ENCODE measurements at places on chromosomes 5 and 9.

GRCh38 chr5:15425766-15426165, 74.2 kb upstream of the FBXL7 start:
- no peak for DNase-seq

DNA sequence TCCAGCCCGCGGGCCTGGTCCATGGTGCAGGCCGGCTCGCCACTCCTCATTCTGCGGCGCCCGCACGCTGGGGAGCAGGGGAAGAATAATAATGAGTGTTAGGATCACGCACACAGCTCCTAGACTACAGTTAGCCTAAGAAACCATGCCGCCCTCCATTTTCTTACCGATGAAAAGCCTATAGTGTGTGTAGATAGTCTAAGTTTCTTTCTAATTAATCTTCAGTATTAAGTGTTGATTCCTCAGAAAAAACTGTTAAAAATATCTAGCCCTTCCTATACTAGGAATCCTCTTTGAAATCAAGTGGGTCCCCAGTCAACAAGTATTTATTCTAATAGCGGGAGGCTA, 9.3 kb downstream of the ZBED3 start:
- no peak for DNase-seq

- no peak for DNase-seq
Observed at GRCh38 chr5:54985301-54986268, at the start of gene ESM1. TSS of gene ESM1 (minus strand) at chr5:54985593. CDS start at chr5:54985517, 76 bp downstream.

DNA sequence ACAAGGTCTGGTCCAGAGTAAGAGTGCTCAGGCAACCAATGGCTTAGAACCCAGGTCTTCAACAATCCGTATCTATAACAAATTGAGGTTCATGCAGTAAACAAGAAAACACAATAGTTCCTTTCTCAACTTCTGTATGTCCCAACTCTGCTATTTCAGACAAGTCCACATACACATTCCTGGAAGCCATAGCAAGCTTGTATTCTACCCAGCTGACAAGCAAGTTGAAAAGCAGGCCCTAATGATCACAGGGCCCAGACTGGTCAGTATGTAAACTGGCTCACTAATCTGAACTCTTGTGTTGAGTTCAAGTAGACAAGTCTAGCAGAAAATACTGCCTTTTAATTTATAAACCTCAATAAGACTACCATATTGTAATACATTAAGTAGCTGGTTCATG, 26.9 kb downstream of the FNIP1 start:
- DNase-seq: no peak

- DNase-seq: no peak
Observed at GRCh38 chr5:75756981-75757380, 39.7 kb upstream of the POC5 start.

DNA sequence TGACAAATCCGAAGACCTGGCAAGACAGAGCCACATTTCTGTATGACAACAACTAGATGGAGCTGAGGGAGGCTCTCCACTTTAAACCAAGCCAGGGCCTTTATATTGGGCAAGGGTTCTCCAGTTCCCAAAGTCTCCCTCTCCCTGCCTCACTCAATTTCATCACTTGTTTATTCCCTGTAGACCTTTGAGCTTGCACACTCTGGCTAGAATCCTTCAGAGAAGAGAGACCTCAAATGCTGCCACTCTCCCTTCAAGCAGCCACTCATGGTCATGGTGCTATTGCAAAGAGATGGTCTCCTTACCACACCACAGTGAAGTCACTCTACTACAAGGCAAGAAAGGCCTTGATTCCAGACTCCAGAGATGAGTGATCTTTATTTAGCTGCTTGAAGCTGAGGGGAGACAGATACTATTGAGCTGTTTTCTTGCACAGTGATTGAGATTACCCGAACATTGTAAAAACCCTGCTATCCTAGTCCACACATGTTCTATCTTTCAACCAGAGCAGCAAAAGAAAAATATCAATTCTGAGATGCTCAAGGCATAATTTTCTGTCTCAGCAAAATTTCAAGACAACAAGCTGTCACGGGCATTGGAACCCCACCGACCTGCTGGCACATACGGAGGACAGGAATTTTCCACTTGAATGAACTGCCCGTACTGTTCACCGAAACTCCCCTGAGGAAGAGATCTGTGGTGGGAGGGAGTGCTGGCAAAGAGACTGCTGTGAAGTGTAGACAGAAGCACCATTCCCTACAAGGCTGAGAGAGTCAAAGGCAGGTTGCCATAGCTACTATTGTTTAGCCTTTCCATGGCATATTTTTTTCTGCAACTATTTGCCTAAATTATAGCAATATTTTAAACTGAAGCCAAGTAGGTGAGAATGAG, 81.1 kb downstream of the CDO1 start:
- DNase-seq: no peak

- DNase-seq: no peak
Observed at GRCh38 chr5:55570570-55570969, 35.8 kb upstream of the PLPP1 start.

DNA sequence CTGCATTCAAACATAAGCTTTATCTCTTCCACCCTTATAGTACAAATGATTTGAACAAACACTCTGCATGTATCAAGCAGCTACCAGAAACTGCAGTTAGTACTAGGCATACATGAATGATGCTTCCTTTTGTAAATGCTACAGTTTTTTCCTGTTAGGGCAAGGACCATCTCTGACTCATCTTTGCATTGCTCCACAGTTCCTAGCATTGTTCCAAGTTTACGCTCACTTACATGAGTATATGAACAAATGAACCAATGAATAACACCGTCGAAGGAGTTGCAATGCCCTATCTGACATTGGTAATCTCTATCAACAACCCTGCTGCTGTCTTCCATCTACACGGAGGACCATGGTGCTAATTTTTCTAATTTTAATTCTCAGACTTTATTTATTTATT, 2.1 kb upstream of the ALDH7A1 start:
- DNase-seq: no peak

DNA sequence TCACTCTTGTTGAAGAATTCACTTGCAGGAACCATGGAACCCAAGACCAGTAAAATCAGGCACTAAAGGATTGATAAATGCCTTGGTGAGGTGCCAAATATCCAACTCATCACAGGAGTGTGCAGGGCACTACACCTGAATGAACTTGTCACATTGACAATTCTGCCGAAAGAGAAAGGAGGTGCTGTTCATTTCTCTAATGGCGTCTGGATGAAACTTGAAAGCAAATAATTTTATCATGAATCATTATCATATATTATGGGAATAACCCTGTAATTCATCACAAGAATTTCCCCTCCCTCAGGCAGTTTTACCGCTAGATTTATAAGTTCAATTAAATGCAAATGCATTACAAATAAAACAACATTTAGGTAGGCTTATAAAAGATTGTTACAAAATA, 360.0 kb downstream of the GLIS3 start:
- DNase-seq: no peak

DNA sequence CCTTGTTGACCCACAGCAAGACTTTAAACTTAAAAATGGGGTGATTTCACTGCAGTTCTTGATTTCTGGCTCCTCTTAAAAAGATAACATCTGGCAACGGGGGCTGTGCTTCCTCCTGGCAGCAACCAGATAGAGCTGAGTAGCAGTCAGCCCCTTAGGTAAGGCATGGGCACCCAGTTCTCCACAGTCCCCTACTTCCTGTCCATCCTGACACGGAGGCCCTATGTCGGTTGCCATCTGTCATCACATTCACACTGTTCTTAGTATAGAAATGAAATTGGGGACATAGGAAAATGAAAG, 11.7 kb downstream of the CD74 start:
- no peak for DNase-seq

DNA sequence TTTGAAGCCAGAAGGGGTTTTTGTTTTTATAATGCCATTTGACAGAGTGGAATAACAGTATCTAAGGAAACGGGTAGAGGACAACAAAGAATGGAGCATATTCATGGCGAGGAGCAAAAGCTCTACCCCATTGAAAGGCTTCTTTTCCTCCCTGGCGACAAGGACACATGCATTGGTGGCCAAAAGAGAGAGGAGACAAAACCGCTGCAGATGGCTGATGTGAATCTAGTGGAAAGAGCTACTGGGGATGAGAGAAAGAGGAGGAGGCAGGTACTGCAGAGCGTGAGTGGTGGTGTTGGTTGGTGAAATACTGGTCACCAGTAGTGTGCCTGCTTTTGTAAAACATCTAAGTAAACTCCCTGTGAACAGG, 491 bp downstream of the APC start:
- no peak for DNase-seq

- DNase-seq: no peak
Observed at GRCh38 chr9:104258296-104259011, 164.3 kb downstream of the SMC2 start.

- DNase-seq: no peak
Observed at GRCh38 chr9:93653760-93654159, 77.4 kb downstream of the PHF2 start.

GRCh38 chr9:114002986-114003350, 75.1 kb downstream of the AMBP start:
- DNase-seq: no peak

GRCh38 chr5:137215780-137216179, 283.3 kb downstream of the SPOCK1 start:
- DNase-seq: no peak

GRCh38 chr5:146027751-146028150, 77.6 kb downstream of the PLAC8L1 start:
- DNase-seq: no peak

GRCh38 chr5:123382252-123382651, 41.0 kb downstream of the CEP120 start:
- no peak for DNase-seq
